ENCODE measurements at places on chromosomes 1 and 21. TPM values are rescaled to one million over a fixed set of nuclear protein-coding genes. Genes with fewer than 3 reads are reported as not detected.

Gene DISP3
- 0.64 TPM for total RNA-seq

Gene COL24A1
- total RNA-seq, result 0.02 TPM

Gene HS2ST1
- total RNA-seq, result 10.0 TPM

Gene ACADM
- total RNA-seq, result 36.6 TPM

Gene RAB3B
- 5.4 TPM for total RNA-seq

Gene HRNR
- total RNA-seq, result not detected

Gene OR2T12
- not detected for total RNA-seq

Gene SERTAD4
- 1.1 TPM for total RNA-seq

Gene FAM163A
- not detected for total RNA-seq

Gene FCMR
- 5.9 TPM for total RNA-seq

Gene RCC2
- 48.7 TPM for total RNA-seq

Gene CFHR3
- total RNA-seq, result 0.15 TPM

Gene ELF3
- 101 TPM for total RNA-seq

Gene DIO1
- total RNA-seq, result not detected

Gene OR2L3
- total RNA-seq, result not detected

Gene OR14K1
- not detected for total RNA-seq

Gene PLA2G2D
- not detected for total RNA-seq

Gene IPO9
- total RNA-seq, result 48.4 TPM

Gene GLIS1
- total RNA-seq, result 0.09 TPM

Gene IGSF9
- total RNA-seq, result 0.14 TPM

Gene LDLRAD1
- not detected for total RNA-seq

Gene S100A7
- not detected for total RNA-seq

Gene CHI3L2
- 0.21 TPM for total RNA-seq

Gene CYP4A22
- total RNA-seq, result not detected

Gene TINAGL1
- 0.41 TPM for total RNA-seq

Gene URB2
- total RNA-seq, result 16.5 TPM

Gene ADORA3
- total RNA-seq, result not detected

Gene HSF2BP
- 2.2 TPM for total RNA-seq

Gene CCSAP
- total RNA-seq, result 6.7 TPM

Gene TMIGD3
- total RNA-seq, result not detected

Gene PBX1
- total RNA-seq, result 16.4 TPM

Gene FOXD2
- 0.53 TPM for total RNA-seq

Gene TFF3
- total RNA-seq, result not detected

Gene ACOT7
- 104 TPM for total RNA-seq

Gene OR2L8
- not detected for total RNA-seq

Gene F13B
- not detected for total RNA-seq

Gene CD46
- total RNA-seq, result 107 TPM

Gene AADACL4
- total RNA-seq, result not detected

Gene CELA2B
- total RNA-seq, result not detected

Gene RRP15
- total RNA-seq, result 26.6 TPM

Gene OR6K6
- total RNA-seq, result not detected
